ENCODE measurements at places on chromosomes 1 and 21.

GRCh38 chr1:11413986-11414391 lies 65.0 kb upstream of the DISP3 start:
- DNase-seq: no peak

GRCh38 chr1:7128293-7128692 lies 343.0 kb downstream of the CAMTA1 start:
- DNase-seq: no peak

DNA sequence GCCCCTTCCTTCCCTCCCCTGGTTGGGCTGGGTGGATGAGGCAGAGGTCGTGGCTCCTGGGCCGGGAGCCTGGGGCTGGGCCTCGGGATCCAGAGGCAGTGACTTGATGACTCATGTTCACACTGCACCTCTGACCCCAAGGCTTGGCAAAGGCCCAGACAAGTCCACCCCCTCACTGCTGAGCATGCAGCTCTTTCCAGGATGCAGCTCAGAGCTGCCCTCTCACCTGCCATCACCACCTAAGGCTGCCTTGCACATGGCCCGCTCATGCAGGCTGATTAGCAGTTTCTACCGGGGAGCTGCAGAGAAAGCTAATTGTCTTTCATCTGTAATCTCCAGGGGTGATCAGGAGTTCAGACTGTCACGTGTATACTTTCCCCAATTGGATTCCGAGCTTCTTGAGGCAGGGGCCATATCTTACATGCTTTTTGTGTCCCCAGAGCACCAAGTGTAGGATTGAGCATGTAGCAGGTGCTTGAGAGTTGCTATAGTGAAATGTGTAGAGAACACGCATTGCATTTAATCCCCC lies 62.1 kb downstream of the LRRN2 start:
- DNase-seq: no peak

GRCh38 chr1:118290046-118290445 lies 105.0 kb upstream of the SPAG17 start:
- no peak for DNase-seq

DNA sequence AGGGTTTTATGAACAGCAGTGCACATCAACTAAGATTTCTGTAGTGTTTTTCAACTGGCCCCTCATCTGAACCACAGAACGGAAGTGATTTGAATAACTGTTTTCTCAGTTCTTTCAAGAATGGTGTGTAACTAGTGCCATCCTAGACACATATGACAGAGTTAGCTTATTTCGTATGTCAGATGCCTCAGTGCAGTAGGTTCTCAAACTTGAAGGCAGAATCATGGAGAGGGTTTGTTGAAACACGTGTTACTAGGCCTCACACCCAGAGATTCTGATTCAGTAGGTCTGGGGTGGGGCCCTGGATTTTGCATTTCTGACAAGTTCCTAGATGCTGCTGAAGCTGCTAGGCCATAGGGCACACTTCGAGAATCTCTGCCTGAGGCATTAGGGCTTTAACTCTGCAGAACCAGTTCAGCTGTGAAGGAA lies 49.0 kb downstream of the SCCPDH start:
- DNase-seq: peak; percentile 74

DNA sequence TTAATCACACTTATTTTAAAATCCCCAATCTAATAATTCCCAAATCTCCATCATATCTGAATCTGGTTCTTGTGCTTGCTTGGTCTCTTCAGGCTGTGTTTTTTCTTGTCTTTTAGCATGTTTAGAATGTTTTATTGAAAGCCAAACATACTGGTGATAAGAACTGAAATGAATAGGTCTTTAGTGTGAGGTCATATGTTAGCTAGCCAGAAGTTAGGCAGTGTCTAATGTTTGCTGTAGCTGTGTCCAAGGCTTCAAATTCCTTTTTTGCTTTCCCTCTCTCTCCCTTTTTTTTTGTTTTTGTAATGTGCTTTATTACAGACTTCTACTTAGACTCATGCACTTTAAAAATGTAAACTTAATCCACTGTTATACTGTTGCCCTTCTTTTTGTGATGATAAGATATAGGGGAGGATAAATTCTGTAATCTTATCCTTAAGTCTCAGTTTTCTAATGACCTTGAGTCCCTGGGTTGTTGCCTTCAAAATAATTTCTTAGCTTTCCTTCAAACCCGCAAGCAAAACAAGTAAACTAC lies 725.1 kb downstream of the BRINP3 start:
- DNase-seq: no peak

GRCh38 chr1:237590386-237590785 lies 300.3 kb downstream of the ZP4 start:
- DNase-seq: no peak

- DNase-seq: no peak
These were observed 13.2 kb downstream of the ZMYND12 start for GRCh38 chr1:42442662-42443061.

DNA sequence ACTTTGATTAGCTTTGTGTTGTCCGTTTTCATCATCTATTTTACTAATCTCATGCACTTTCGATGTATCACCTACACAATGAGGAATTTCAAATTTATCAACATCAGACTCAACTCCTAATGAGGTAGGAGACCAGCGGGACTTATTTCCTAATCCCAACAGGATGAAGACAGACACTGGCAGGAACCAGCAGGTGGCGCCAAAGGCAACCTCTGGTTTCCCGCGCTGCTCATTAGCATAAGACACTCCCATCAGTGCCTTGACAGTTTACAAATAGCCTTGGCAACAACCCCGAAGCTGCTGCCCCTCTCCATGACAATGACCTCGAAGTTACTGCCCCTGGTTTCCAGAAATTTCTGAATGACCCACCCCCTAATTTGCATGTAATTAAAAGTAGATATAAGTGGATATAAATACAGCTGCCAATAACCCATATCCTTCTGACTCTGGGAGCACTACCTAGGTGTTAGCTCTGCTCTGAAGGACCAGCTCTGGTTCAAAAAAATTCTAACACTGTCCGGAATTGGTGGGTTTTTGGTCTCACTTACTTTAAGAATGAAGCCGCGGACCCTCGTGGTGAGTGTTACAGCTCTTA lies 974.8 kb downstream of the ADGRL2 start:
- DNase-seq: no peak
